ENCODE measurements at places on chromosomes 2 and 18. TPM values are rescaled to one million over a fixed set of nuclear protein-coding genes. Genes with fewer than 3 reads are reported as not detected.

- ATAC-seq: no peak
Observed at GRCh38 chr2:30984148-30984547, 154.1 kb downstream of the GALNT14 start.

GRCh38 chr18:73124175-73124574, 256.4 kb upstream of the NETO1 start:
- ATAC-seq: no peak

GRCh38 chr2:165440367-165440766, 29.1 kb upstream of the CSRNP3 start:
- ATAC-seq: no peak

GRCh38 chr18:28019425-28020108, 157.4 kb downstream of the CDH2 start:
- ATAC-seq: no peak

The IFIH1 gene
- 17.5 TPM for total RNA-seq

The REL gene
- 13.3 TPM for total RNA-seq

The FOXD4L1 gene
- total RNA-seq: not detected
